ENCODE measurements at places on chromosomes 7 and 10. TPM values are rescaled to one million over a fixed set of nuclear protein-coding genes. Genes with fewer than 3 reads are reported as not detected.

ACTL6B gene
- polyA plus RNA-seq = not detected

GRCh38 chr7:17580141-17580540 lies 281.7 kb downstream of the AHR start:
- no peak for DNase-seq

DNA sequence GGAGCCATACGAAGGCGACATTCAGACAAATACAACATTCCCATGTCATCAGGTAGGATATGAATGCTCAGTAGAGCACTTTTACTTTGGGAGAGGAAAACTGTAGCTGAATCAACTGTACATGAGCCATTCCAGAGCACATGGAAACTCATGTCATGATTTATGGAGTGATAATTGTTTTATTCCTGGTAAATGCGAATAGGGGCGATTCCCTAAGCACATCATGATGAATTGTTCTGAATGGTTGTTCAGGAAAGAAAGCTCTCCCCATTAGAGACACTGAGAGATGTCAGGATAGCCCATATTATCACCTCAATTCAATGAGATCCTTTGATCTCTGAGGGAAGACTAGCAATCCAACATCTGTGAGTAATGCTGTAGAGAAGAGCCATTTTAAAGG lies 243.6 kb downstream of the FOXP2 start:
- DNase-seq = no peak

- DNase-seq = no peak
Measured at GRCh38 chr10:125134916-125135770, 25.2 kb downstream of the CTBP2 start.

Measured in muscle of back (tissue), 13 donors.